ENCODE measurements at places on chromosomes 3 and 15. TPM values are rescaled to one million over a fixed set of nuclear protein-coding genes. Genes with fewer than 3 reads are reported as not detected.

- DNase-seq = peak; percentile 54
Observed at GRCh38 chr3:129305592-129306091, 27.0 kb downstream of the HMCES start.

DNA sequence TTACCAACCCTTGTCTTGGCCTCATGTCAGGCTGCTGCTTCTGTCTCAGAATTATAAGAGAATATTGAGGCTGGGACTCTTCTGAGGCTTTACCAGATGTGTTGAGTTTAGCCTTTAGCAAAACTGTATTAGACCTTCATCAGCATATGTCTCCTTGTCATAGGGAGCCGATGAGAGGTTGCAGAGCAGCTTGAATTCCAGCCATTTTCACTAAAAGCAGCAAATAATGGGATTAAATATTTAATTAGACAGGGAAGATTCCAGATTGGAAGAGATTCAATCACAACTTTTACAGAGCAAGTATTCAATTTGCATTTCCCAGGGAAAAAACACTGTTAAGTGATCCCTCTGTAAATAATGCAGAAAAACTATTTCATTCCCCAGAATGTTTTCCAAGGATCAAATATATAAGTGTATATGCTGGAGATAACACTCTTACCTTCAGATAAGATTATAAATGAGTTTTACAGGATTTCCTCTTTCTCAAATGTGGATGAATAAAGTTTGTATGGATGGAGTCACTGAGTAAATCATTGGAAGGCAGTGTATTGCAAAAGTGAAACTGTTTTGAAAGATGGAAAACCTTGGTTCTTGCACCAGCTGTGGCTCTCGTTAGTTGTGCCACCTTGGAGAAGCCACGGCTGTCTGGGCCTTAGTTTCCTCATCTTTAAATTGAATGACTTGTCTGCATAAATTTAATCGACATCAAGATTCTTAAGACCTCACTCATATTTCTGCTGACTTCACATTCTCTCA is 466.4 kb upstream of the SGO1 start:
- DNase-seq = no peak

Gene RPL22L1
- 25.3 TPM for total RNA-seq

DNA sequence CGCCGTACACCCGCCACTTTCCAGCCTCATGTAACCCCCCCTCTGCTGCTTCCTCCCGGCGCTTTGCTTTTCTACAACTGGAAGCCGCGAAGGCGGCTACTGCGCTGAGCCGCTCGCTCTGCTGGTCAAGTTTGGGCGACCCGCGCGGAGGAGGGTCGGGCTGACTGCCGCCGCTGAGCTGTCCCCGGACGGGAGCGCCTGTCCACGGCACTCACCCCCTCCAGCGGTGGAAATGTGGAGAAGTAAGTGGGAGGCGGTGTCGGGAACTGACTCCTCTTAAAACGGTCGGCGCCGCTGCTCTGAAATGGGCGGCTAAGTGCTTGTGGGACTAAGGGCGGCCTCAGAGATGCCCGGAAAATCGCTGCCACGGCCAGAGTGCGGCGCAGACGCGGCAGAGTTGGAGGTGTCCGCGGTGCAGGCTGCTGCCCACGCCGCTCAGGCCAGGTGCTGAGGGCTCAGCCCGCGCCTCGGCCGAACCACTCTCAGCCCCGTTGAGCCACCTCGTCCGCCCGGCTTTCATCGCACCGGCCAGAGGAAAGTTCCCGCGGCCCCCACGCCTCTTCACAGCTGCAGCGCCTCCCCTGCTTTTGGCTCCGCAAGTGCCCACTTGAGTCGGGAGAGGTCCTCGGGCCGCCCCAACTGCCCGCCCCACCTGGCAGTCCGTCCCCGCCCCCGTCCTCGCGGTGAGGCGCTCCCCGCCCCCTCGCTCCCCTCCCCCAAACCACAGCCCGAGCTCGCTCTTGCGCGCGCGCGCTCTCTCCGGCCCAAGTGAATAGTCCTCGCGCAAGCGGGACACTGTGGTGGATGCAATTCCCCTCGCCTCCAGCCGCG is at the start of gene EPHA6:
EPHA6 (plus strand) TSS at position 775 of the 831 bp plus-strand sequence.
- DNase-seq = peak; percentile 55

- no peak for DNase-seq
Observed at GRCh38 chr3:126908752-126909275, 74.1 kb upstream of the PLXNA1 start.

- DNase-seq = no peak
Observed at GRCh38 chr3:180580934-180581333, 21.0 kb upstream of the TTC14 start.

All from frontal cortex (tissue), 4 donors.